Cerebellum (tissue), 4 donors: ENCODE measurements at places on chromosomes 6 and 20. TPM values are rescaled to one million over a fixed set of nuclear protein-coding genes. Genes with fewer than 3 reads are reported as not detected.

DNA sequence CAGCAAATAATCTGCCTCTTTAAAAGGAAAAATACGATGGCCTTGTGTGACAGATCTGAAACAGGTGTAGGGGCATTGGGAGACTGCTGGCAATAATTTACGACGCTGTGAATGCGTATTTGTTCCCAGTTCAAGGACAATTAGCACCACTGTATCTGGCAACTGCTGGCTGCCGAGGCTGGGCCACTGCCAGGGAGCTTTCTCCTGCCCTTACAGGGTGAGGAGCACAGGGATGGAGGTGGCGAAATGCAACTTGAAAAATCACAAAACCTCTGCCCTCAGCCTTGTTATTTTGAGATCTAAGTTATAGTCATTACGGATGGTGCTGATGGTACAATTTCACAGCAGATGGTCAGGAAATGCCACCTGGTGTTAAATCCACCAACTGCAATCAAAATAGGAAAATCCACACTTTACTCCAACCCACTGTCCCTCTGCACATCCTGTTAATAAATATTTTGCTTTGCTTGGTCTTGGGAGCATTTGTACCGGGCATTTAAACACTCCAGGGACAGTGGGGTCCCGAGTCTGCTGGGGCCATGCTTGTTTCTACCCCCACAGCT is 6.4 kb downstream of the MYLK4 start:
- peak; percentile 81 for DNase-seq

GRCh38 chr6:164072240-164072666 is 657.7 kb downstream of the QKI start:
- no peak for DNase-seq

GSTA2 gene
- not detected for total RNA-seq

DNA sequence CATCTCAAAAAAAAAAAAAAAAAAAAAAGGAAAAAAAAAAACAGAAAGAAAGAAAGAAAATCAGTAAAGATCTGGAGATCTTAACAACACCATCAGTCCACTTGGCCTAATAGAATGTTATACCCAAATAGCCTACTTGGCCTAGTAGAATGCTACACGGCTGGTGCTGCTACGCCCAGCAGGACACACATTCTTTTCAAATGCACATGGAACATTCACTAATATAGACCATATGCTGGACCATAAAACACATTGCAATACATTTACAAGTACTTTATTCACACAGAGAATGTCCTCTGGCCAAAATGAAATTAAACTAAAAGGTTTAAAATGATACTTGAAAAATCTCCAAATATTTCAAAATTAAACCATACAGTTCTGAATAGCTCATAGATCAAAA is 80.0 kb upstream of the TNFAIP3 start:
- no peak for DNase-seq

ABHD16B gene
- total RNA-seq, result not detected

- DNase-seq, result peak; percentile 85
Measured at GRCh38 chr20:32521780-32522525, 63.2 kb downstream of the NOL4L start.

DNA sequence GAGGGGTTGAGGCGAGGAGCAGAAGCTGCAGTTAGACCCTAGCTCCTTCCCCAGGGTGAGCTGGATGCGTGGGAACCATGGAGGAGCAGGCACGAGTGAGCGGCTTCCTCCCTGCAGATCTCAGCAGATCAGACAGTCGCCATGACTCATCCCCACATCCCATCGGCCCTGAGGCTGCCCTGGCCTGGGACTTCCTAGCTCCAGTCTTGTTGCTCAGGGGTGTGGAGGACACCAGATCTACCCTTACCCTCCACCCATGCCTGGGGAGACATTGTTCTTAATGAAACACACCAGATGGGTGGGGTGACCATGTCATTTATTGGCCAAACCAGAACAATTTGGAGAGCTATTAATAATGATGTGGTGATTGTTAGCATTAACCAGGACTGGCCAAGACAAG is 36.3 kb upstream of the TGM2 start:
- no peak for DNase-seq

MEI4 gene
- 0.73 TPM for total RNA-seq

DNA sequence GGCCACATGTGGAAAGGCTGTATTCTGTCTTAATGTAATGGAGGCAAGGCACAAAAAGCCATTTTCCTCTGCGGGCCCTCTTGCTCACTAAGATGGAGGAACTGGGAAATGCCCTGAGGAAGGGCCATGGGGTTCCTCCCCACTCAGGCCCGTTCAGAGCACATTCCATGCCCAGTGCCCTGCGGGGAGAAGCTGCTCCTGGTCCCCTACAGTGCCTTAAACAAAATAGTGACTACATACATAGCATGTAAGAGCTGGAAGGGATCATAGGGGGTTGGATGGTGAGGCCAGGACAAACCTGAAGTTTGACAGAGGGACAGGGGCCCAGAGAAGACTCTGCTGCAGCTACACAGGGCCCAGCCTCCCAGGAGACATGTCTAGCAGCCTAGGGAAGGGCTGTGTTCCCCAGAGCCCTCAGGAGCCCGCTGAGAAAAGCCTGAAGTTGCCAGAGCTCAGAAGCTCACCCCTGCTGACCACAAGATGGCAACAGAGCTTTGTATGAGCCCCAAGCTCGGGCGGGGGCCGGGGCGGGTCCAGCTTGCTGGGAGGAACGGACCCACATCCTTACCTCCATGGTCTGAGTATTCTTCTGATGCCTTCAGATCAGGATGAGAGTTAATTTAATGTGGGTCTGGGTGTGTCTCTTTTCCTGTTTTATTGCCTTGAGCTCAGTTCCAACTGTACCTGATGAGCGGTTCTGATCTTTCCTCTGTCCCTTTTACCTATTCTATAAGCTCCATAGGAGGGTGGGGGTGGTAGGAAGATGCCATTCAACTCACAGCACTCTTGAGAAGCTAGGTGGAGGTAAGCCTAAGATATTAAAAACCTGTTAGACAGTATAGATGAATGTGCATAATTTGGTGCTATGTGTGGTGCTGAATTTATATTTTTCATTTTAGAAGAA is 242.9 kb downstream of the CDC5L start:
- peak; percentile 36 for DNase-seq

DNA sequence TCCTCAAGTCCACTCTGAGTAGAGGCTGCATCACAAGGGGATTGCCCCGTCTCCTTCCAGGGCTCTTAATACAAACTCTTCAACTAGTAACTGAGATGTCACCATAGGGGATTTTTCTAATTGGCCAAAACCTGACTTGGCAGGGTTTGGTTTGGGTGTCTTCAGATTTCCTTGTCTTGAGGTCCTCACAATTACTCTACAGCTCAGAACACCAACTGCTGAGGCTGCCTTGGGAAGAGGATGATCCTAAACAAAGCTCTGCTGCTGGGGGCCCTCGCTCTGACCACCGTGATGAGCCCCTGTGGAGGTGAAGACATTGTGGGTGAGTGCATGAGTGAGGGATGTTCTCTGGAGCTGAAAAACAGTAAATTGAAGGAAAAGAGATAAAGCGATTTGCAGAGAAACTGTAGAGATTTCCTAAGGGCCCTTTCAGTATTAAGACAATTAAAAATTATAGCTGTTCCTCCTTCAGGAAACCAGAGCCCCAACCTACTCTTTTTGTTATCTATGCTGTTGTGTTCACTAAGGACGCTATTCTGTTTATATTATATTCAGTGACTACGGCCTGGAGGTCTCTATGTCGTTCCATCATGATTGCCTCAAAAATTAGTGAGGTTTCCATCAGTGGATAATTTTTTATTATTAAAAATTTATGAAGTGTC is at the start of gene HLA-DQA1:
HLA-DQA1 (plus strand) TSS at position 188 of the 662 bp plus-strand sequence; CDS start at position 241, 53 bp downstream.
- no peak for DNase-seq

- peak; percentile 74 for DNase-seq
Measured at GRCh38 chr6:52389626-52390360, 27.8 kb downstream of the PAQR8 start.

DNA sequence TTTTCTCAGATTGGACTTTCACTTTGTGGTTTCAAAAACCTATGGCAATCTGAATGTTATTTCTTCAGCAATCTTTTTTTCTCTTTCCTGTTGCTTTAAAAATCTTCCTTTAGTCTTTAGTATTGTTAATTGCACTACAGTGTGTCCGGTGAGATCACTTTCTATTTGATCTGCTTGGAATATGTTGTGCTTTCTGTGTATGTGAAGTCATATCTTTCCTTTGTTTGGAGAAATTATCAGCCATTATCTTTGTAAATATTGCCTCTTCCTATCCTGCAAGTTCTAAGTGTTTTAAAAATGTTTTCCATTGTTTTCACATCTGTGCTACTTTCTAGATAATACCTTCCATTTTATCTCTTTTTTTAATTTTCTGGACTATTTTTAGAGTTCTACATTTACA is 171.4 kb upstream of the PRSS16 start:
- DNase-seq, result no peak

GRCh38 chr6:12170351-12171092 is 119.6 kb upstream of the EDN1 start:
- DNase-seq, result no peak

SALL4 gene
- total RNA-seq, result 2.3 TPM

DNA sequence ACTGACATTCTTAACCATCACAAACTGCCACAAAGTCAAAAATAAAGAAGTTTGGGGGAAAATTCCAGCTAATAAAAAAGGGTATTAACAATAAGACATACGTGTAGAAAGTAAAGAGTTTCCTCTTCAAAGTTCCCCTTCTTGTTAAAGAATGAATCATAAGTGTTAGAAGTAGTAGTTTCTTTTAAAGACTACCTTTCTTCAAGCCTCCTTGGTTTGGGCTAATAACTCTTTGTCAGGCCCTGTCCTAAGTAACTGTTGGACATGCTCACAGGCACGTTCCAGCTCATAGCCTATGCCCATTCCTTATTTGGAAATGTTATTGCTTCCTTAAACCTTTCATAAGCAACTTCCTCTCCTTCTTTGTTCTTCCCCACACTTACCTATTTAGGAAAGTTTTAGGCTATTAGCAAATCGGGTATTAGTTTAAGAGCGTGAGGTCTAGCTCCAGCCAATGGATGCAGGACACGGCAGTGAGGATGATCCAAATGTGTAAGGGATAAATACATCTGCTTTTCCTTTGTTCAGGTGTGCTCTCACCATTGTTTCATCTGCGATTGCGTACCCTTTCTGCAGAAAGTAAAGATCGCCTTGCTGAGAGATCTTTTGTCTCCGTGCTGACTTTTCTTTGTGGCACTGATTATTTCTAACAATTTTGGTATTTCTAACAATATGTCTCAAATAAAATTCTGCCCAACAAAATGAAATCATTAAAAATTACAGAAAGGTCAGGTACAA is 64.9 kb downstream of the CHD6 start:
- no peak for DNase-seq

- no peak for DNase-seq
Measured at GRCh38 chr20:8334641-8335040, 202.6 kb downstream of the PLCB1 start.

E2F1 gene
- 5.9 TPM for total RNA-seq

- DNase-seq, result no peak
Measured at GRCh38 chr6:13268913-13269518, 59.3 kb downstream of the TBC1D7 start.

LY6G6C gene
- total RNA-seq, result not detected

GJA10 gene
- total RNA-seq, result not detected

MACROD2 gene
- 58.1 TPM for total RNA-seq

DNA sequence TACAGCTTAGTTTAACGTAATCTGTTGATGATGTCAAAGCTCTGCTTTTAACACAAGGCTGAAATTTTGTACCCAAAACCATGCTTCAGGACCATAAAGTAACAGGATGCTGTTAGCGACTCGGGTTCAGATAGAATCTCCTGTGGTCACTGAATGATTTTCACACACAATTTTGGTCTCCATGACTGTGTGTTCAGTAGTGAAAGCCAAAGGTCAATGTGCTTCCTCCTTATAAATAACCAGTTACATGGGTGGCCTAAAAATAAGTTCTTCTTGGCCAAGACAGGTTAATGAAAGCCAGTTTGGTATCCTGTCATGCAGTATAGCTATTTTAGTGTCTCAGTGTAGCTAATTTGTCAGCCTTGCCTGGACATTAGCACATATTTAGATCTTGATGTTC is 19.1 kb upstream of the LOC128125822 start:
- DNase-seq, result no peak

TGM3 gene
- 0.27 TPM for total RNA-seq

TBXT gene
- not detected for total RNA-seq

GRCh38 chr6:142706210-142706609 is 238.8 kb downstream of the HIVEP2 start:
- no peak for DNase-seq

DNA sequence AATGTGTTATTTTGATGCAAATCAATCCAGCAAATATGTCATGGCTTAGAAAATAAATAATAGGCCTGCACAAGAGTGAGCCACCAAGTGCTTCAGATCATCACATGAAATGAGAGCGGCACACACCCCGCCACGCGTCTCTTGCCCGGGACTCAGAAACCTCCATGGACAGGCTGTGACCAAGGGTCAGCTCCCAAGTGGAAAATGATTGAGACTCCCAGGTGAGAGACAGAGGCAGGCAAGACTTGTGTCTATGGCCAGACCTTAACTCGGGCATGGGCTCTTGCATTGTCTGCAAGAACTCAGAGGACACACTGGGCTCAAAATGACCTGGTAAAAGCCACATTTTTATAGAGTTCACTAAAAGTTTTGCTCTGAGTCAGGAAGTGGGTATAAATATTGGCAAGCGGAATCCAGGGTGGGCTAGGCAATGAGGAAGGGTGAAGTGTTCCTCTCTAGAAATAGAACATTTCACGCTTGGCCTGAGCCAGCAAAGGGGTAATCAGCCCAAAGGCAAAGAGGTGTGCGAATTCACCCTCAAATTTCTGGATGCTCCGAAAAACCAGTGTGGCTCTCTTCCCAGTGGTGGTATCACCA is 30.7 kb upstream of the RIN2 start:
- DNase-seq, result no peak

ATAT1 gene
- 58.2 TPM for total RNA-seq

DNA sequence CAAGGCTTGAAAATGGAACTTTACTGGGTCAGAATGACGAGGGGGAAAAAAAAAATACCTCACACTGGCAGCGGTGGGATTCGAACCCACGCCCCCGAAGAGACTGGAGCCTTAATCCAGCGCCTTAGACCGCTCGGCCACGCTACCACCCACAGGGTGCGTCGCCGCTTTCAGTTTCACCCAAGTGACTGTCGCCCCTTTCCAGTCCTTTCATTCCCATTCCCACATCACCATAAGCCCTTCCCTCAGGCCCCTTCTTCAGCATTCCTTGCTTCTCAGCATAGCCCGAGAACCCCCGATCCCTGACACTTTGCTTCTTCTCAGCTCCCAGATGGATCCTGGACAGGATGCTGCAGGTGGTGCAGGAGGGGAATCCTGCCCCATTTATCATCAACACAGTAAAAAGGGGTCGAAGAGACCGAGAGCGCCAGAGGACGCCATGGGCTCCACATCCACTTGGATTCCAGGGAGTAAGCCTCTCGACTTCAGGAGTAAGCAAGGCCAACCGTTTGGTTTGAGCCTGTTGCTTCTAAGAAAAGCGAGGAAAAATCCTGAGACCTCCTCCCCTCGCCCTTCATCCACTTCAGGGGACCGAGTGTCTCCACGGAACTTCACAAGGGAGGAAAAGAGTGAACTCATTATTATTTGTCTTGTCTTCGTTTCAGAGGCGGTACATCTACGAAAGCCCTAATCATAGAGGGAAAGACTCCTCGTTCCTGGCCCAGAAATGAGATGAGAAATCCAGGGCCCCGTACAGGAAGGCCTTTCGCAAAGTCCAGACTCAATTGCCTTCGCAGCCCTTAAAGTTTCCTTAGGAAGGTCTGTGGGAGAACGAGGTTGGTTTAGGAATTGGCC is 20.0 kb upstream of the TRIM27 start:
- peak; percentile 67 for DNase-seq

NRSN1 gene
- total RNA-seq, result 26.8 TPM

RBPJL gene
- total RNA-seq, result not detected

GRCh38 chr6:21523652-21524051 is 69.9 kb upstream of the SOX4 start:
- no peak for DNase-seq
